ENCODE measurements at places on chromosomes 16 and 17.

GRCh38 chr17:80441133-80441578 lies 26.2 kb downstream of the ENDOV start:
- DNase-seq, result peak; percentile 63

- peak; percentile 46 for DNase-seq
Observed at GRCh38 chr17:29619251-29619650, 3.5 kb downstream of the CORO6 start.

DNA sequence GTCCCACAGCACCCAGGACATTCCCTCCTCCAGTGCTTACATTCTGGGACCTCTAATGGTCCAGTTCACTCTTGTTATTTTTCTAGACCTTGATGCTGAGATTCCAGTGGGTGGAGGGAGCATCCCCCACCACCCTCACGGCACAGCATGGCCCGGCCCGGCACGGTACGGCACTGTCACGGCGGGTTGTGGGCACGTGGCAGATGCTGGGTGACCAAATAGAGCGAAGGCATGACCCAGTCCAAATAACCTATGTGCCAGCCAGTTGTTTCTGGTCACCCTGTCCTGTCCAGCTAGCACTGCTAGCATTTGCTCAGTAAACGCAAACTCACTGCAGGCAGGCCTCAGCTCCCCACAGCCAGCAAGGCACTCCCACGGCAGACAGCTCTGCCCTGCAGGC lies 204.7 kb downstream of the ENGASE start:
- no peak for DNase-seq

DNA sequence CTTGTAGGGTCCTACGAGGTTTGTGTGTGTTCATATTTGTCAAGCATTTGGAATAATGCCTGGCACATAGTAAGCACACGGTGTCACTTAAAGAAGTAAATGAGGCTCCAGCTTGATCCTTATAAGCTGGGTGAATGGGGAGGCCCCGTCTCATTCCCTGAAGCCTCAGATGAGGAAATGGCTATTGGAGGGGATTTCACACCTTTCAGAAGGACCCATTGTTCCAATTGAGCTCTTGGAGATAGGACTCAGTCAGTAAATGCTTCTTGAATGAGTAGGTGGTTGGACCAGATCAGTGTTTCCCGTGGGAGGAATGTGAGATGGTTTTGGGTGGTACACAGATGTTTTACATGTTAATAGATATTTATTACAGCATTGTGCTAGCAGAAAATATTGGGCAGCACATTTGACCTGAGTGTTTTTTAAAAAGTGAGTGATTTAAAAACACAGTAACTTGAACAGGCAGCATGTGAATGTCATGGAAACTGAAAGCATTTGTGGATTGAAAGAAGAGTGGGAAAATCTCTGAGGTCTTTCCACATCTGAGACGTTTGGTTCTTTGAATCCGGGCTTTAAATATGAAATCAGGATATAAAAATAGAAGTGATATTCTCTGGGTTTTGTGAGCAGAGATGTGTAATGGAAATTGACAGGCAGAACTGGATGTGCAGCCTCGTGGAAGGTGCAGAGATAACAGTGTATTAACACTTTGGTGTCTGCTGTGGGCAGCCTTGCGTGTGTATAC lies 36.4 kb upstream of the ARHGAP17 start:
- peak; percentile 31 for DNase-seq

GRCh38 chr16:7910116-7910515 lies 577.5 kb downstream of the RBFOX1 start:
- DNase-seq, result no peak

DNA sequence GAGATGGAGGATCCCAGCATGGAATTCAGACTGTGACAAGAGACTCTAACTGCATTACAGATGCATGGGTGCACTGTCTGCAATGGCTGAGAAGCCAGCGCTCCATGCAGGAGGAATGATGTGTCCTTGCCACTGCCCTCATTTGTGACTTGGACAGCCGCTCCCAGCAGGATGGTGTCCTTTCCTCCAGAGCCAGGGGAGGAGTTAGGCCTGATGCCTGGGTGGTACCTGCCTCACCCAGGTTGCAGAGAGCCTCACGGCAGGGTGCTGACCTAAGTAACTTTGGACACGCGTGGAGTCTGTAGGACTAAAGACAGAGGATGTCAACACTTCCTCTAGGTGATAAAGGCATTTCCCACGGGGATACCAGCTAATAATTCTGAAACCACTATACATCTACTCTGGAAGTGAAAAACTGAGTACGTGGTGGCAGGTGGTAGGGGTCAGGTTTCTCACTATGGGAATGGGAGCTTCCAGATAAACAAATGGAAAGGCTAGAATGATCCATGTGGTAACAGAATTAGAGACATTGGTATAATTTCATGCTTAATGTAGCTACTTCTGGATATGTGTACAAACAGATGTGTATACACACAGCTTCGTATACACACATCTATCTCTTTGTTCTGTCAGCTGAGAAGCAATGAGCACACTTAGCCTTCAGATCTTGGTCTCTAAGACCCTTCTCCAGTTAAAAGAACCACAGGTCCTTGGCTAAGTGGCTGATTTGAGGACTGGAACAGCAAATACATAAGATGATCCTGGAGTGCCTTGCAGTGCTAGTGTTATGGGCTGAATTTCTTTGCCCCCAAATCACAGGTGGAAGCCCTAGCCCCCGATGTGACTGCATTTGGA lies 13.7 kb upstream of the CSNK1D start:
- no peak for DNase-seq

- DNase-seq, result peak; percentile 64
Observed at GRCh38 chr17:42132941-42133340, 10.3 kb downstream of the HSPB9 start.

DNA sequence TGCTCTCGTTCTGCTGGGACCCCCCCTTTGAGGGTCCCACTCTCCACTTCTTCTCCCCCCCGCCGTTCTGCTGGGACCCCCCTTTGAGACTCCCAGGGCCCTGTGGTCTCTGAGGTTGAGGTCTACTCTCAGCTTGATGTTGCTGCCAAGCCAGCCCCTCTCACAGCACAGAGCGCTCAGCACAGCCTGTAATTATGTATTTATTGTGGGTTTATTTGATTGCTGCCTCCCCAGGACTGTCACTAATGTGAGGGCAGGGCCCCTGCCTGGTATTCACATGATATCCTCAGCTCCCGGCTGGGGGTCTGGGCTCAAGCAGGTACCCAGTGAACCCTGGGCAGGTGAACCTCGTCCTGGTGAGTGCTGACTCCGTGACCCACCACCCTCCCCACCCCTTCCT lies 35.4 kb downstream of the ACTG1 start:
- no peak for DNase-seq

DNA sequence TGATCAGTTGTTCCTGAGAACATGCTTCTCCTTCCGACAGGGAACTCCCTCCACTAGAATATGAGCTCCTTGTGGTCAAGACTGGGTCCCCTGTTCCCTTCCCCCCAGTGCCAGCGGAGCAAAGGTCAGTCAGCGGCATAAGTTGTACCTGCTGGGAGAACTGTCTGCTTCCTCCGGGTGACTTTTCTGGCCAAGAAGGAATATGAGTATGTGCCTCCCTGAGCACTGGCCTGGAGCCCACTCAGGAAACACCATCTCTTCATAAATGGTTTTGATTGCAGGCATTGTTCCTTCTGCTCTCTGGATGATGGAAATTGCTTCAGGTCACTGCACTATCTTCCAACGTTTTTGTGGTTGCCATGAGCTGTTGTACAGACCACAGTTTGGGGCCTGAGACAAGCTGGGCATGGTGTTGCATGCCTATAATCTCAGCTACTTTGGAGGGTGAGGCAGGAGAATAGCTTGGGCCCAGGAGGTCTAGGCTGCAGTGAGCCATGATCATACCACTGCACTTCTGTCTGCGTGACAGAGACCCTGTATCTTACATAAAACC lies 2.9 kb upstream of the P4HB start:
- no peak for DNase-seq

GRCh38 chr17:65609286-65609685 lies 47.8 kb upstream of the AXIN2 start:
- no peak for DNase-seq

- DNase-seq, result no peak
Observed at GRCh38 chr16:87141402-87141801, 175.8 kb downstream of the C16orf95 start.

DNA sequence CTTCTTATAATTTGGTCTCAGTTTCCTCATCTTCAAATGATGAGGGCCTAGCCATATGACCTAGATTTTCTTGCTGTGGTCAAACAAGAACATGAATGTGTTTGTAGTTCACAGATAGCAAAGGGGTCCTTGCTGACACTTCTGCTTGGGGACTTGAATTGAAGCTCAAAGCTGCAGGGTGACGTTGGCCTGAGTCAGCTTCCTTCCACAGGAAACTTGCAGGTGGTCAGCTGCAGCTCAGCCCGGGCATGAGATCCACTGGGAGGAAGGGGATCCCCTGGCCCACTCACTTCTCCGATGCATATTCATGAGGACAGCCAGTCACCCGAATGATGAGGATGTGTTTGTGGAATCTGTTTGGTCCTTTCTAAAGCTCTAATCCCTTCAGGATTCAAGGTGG lies 42.6 kb upstream of the AXIN2 start:
- no peak for DNase-seq

- DNase-seq, result no peak
Observed at GRCh38 chr17:43945074-43945829, 3.0 kb upstream of the PPY start.

GRCh38 chr17:27846042-27846655 lies 45.8 kb upstream of the NOS2 start:
- peak; percentile 31 for DNase-seq

- no peak for DNase-seq
Observed at GRCh38 chr17:2692781-2693135, 18.8 kb downstream of the CLUH start.

DNA sequence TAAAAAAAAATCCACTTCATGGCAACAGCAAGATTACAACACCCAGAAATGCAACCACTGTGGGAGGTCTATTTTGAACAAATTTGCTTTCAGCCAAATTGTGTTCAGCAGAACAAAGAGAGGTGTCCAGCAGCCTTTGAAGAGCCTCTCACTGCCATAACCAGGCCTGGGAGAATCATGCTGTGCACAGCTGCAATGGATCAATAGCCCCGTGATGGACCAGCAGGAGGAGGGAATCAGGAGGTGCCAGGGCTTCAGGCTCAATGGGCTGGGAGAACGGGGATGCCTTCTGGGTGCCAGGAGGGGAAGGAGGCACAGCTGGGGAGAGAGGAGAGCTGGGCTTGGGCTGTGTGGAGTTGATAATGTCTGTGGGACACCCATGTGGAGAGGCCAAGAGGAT lies 366.2 kb upstream of the EEF2KMT start:
- no peak for DNase-seq

DNA sequence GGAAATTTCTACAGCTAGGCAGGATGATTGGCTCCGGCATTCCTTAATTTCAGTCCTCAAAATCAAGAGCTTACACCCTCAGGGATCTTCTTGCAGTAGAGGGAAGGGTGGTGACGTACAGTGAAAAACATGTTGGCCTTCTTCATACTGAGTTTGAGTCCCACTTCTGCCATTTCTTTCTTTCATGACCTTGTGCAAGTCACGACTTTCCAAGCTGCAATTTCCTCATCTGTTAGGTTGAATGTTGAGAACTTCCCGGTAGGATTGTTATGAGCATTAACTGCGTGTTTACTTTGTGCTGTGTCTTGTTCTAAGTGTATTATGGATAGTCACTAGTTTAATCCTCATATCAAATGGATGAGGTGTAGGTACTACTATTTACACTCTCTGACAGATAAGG lies 7.9 kb downstream of the SENP3 start:
- DNase-seq, result no peak

DNA sequence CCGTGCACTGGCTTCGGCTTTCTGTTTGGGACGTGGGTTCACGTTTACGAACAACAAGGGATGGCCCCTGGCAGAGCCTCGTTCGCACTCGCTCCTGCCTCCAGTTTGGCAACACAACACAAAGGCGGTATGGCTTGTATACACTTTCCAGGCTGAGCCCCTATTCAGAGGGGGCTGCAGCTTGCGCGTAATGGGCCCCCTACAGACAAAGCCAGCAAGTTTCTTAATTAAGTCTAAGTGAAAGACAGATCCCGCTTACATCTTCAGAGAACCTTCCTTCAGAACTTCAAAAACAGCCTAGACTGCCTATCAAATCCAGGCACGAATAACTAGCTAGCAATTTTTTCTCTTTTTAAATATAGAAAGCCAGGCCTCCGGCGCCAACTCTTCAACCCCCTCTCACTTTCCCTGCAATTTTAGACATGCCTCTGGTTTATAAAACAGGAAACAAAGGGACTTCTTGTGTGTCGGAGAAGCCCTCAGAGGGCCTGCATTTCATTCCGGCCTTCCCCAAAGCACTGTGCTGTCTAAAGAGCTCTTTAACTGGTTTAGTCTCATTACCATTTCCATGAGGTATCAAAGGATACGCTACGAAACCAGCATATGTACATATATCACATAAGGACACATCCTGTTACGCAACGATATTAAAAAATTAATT lies 244.9 kb downstream of the STX8 start:
- no peak for DNase-seq

DNA sequence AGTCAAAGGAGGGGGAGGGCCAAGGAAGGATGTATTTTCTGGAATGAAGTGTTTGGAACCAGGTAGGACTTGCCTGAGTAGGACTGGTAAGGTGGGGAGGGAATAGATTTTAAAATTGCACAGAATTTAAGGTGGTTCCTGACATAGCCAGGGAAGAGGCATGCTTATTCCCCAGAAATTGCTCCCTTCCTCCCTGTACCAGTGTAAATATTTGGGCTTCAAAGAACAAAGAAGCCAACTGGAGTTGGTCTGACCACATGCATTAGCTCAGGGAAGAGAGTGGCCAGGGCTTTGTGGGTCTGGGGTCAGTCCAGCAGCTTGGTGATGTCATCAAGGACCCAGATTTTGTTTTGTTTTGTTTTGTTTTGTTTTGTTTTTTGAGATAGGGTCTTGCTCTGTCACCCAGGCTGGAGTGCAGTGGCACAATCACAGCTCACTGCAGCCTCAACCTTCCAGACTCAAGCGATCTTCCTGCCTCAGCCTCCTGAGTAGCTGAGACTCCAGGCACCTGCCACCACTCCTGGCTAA lies 9.3 kb upstream of the MRTFB start:
- DNase-seq, result no peak

- DNase-seq, result no peak
Observed at GRCh38 chr17:1915889-1916288, 86.1 kb downstream of the RPA1 start.

- no peak for DNase-seq
Observed at GRCh38 chr16:82405736-82406135, 221.0 kb upstream of the CDH13 start.

DNA sequence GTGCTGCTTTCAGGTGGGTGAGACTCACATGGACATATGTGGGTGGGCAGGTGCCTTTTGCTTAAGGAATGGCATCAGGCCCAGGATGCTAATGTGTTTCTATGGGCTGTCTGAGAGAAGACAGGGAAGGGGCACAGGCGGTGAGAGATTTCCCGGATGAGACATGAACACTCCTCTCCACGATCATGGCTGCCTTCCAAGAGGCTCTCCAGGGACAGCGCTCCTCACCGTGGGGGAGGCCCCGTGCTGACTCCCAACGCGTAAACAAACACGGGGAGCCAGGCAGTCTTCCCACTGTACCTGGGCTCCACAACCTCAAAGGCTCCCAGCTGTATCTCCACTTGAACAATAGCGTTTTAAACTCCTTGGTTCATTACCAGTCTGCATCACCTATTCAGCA lies 42.8 kb downstream of the CDK5R1 start:
- no peak for DNase-seq

GRCh38 chr17:63622574-63623390 lies 565 bp downstream of the MAP3K3 start:
- DNase-seq, result peak; percentile 73

- DNase-seq, result peak; percentile 72
Observed at GRCh38 chr16:86044241-86044671, 145.3 kb downstream of the IRF8 start.

Data from activated CD4-positive, alpha-beta T cell treated with anti-CD3 and anti-CD28 coated beads for 48 hours (primary cell).